ENCODE measurements at places on chromosomes 6 and 20.

GRCh38 chr6:138765896-138766655, 7.5 kb upstream of the CCDC28A start:
- DNase-seq, result no peak

GRCh38 chr6:3490625-3490980, 33.8 kb upstream of the SLC22A23 start:
- DNase-seq, result no peak

DNA sequence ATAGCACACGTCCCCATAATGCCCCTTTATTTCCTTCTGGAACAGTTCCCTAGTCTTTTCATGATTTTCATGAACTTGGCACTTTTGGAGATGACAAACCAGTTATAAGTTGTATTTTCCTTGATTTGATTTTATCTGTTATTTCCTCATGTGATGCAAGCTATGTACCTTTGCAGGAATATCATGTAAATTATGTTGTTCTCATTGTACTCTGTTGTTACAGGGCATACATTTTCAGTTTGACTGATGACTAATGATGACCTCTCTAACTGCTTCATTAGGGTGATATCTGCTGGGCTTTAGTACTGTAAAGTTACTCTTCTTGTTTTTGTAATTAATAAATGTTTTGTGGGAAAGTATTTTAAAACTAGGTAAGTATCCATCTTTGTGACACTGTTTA, 147.3 kb downstream of the ZFAND3 start:
- DNase-seq, result no peak

GRCh38 chr6:159254186-159254585, 85.0 kb downstream of the FNDC1 start:
- DNase-seq, result no peak

DNA sequence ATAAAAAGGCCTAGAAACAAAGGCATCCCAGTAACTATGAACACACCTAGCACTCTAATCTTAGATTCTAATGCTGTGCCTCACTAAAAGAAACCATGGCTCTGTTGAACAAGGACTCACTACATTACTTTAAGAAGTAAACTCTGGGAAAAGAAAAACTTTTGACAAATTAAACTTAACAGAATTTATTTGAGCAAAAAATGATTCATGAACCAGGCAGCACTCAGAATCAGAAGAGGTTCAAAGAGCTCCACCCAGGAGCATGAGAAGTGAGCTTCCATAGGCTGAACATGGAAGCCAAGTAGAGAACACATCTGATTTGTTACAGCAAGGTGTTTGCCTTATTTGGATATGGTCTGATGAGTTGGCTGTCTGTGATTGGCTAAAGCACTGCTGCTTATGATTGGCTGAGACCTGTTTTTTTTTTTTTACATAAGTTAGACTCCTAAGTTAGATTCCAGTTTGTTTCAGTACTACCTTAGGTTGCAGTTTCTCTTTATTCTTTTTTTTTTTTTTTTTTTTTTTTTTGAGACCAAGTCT, 343.6 kb upstream of the SASH1 start:
- no peak for DNase-seq

DNA sequence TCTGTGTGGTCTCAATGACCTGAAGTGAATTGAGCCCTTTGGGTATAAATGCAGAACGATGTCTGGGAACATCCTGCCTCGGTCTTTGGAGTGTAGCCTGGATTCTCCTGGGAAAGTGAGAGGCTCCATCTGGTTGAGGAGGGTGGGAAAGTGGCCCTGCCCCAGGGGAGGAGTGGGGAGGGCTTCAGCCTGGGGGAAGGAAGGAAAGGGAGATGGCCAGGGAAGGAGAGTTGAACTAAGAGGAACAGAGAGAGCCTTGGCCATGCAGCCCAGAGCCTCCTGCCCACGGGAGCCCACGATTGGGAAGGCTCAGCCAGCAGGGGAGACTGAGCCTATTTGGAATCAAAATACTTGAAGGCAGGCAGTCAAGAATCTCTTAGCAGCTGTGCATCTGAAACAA, 2.3 kb upstream of the EPB41L1 start:
- no peak for DNase-seq

- DNase-seq, result no peak
Observed at GRCh38 chr6:126266664-126267063, 73.3 kb upstream of the CENPW start.

DNA sequence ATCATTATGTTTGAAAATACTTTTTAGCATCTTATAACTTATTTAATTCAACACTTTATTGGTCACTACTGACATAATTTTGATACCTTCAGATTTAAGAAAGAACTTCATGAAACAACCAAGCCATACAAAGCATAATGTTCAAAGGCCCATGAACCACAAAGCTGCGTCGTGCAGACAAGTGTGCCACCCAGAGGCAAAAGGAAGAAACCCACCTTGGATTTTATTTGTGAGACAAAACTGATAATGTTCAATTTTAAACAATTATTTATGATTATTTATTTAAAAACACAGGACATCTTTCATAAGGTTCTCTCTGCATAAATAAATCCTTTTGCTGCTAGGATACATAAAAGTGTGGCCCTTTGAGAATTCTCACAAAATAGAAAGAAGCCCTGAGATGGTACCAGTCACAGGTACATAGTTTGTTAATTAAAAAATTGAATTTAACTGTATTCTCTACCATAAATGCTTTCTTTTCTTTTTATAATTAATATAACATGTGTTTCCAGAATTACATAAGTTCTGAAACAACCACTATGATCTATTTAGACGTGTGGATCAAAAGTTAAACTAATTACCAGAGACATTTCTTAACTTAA, 143.7 kb downstream of the RALGAPA2 start:
- no peak for DNase-seq

DNA sequence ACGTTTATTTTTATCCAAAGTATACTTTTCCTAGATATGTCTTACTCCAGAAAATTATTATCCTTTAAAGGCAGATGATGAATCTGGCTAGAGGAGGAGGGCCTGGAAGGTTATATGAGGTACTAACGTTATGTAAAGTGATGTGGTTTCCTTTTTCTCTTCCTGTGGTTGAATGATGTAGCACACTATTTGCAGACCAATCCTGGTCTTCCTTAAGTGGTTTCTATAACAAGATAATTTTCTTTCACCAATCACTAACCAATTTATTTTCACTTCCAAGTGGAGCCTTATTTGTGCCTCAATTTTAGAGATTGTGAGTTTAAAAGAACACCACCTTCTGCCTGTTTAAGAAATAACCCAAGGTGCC, 154.6 kb upstream of the SOX4 start:
- no peak for DNase-seq

GRCh38 chr6:79756496-79756895, 125.4 kb downstream of the SH3BGRL2 start:
- no peak for DNase-seq

- no peak for DNase-seq
Observed at GRCh38 chr20:22821796-22822195, 213.3 kb upstream of the SSTR4 start.

GRCh38 chr6:90414352-90414751, 117.7 kb upstream of the BACH2 start:
- no peak for DNase-seq

DNA sequence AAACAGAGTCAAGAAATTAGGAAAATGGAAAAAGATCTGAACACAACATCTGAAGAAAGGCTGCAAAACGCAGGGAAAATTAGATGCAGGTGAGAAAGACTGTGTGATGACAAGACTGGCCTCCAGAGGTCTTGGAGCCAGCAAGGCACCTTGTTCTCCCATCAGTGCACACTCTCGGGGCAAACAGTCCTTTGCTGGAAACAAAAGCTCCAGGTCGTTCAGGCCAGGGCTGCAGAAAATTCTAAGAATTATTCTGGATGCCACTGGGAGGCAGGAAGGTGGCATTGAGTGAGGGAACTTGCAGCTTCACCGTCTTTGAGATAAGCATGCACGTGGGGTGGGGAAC, 219.9 kb upstream of the SSTR4 start:
- DNase-seq, result no peak

DNA sequence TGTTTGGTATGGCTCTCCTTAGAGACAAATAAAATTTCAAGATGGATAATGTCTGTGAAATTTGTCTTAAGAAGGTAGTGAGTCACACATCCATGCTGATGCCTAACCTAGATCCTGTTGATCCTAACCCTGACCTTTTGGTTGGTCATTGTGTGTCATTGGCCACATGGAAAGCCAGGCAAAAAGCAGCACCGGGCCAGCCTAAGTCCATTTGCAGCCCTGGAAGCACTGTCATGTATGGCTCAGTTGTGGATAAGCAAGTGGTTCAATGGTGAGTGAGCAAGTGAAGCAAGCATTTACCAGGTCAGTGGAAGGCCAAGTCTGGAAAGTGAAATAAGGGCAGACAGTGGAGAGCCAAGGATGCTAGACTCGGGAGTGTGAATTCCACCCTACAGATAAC, 12.1 kb upstream of the XRN2 start:
- no peak for DNase-seq

DNA sequence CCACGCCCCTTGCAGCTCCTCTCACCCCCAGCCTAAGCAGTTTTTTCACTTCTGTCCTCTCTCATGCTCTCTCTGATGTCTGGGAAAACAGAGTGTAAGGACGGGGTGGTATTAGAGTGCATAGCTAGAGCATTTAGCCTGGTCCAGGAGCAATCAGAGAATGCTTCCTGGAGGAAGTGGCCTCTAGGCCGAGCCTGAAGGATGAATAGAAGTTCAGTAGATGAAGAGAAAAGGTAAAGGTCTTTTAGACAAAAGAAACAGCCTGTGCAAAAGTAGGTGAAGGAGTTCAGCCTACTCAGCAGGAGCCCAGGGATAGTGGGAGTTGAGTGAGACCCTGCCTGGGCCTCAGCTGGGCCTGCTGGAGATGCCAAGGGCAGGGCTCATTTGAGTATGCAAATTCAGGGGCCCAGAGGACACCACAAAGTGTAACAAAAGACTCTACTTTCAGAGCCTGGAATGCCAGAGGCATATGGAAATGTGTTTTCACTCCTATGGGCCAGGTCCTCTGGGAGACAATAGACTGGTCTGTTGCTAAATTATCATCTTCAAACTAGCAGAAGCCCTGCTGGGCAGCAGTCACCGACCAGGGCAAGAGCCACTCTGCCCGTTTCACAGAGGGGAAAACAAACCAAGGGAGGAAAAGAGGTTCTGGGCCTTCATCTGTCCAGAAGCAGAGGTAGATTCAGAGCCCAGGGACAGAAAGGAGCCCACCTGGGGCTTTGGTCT, 19.7 kb upstream of the TM9SF4 start:
- DNase-seq, result no peak

DNA sequence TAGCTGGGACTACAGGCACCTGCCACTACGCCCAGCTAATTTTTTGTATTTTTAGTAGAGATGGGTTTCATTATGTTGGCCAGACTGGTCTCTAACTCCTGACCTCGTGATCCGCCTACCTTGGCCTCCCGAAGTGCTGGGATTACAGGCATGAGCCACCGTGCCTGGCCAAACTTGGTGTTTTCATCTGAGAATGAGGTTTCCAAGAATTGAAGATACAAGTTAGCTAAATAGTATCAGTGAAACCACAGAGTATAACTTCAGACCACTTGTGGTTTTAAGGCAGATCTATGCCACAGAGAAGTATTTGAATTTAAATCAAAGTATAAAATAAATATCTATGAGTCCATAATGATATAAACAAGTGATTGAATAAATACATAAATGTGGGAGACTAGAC, 70.1 kb downstream of the SLC16A10 start:
- no peak for DNase-seq

DNA sequence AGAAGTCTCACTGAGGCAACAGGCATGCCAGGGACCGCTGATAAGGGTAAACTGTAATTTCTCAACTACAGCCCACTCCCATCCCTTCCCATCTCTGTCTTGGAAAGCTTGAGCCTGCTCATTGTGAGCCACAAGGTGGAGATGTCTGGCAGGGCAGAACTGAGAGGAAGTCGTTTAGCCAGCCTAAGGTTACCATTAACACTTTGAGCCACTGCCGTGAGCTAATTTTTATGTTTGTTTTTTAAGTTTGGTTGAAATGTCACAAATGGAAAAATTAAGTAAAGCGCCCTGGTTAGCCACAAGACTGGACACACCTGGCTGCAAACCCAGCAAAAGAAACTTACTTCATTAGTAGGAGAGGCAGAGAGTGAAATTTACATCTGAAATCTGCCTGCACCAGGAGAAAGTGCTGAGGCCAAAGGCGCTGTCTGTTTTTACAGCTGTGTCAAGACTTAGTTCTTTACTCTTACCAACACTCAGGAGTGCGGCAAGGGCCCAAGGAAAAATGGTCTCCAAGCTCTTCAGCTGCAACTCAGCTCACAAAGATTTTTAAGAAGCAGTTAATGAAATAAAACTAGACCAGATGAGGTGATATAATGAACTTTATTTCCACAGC, 50.0 kb upstream of the FAM83C start:
- no peak for DNase-seq

- no peak for DNase-seq
Observed at GRCh38 chr6:35359744-35360348, 17.5 kb downstream of the PPARD start.

DNA sequence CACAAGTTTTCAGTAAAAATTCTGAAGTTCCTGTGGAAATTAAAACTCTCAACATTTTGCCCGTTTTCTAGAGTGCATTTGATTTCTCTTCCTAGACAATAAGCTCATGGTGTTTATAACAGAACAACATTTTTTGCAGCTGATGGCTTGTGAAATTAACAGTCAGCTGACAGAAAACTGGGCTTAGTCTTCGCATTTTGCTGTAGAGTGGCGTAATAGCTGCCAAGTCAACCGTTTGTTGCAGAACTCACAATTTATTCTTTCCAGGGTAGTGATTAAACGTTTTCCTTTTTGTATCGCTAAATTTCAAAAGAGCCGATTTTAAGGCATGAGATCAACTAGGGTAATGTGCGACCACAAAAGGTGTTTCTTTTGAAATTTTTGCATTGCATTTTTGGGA, 1.4 kb downstream of the SPO11 start:
- no peak for DNase-seq

- DNase-seq, result no peak
Observed at GRCh38 chr6:150255840-150256239, 113.0 kb upstream of the IYD start.
